ENCODE measurements at places on chromosomes 16 and 17. TPM values are rescaled to one million over a fixed set of nuclear protein-coding genes. Genes with fewer than 3 reads are reported as not detected.

TBC1D3E gene
- 1.6 TPM for total RNA-seq

SLC5A11 gene
- 0.22 TPM for total RNA-seq

MPP2 gene
- not detected for total RNA-seq

EME1 gene
- total RNA-seq, result 3.1 TPM

TMC5 gene
- not detected for total RNA-seq

CLUH gene
- 101 TPM for total RNA-seq

TEX14 gene
- 0.16 TPM for total RNA-seq

CES5A gene
- total RNA-seq, result not detected

ZNF750 gene
- total RNA-seq, result not detected

MT1F gene
- total RNA-seq, result 22.8 TPM

ACSM3 gene
- total RNA-seq, result 13.6 TPM

TERB1 gene
- total RNA-seq, result not detected

LITAFD gene
- total RNA-seq, result not detected

KRT33B gene
- total RNA-seq, result not detected

VASN gene
- total RNA-seq, result 0.11 TPM

TPSD1 gene
- not detected for total RNA-seq

RRN3 gene
- 35.8 TPM for total RNA-seq

HCRT gene
- not detected for total RNA-seq

SYT17 gene
- total RNA-seq, result 25.4 TPM

CCDC78 gene
- total RNA-seq, result 4.8 TPM

CARHSP1 gene
- 27.0 TPM for total RNA-seq

NPIPA1 gene
- total RNA-seq, result 89.6 TPM

ABCC11 gene
- not detected for total RNA-seq

PRAC1 gene
- not detected for total RNA-seq

LMF1 gene
- 30.7 TPM for total RNA-seq

VAC14 gene
- 53.4 TPM for total RNA-seq

TMEM88 gene
- 3.2 TPM for total RNA-seq

TGFB1I1 gene
- 2.6 TPM for total RNA-seq

ABCA10 gene
- total RNA-seq, result 1.1 TPM

KRTAP16-1 gene
- total RNA-seq, result not detected

SAMD14 gene
- 4.7 TPM for total RNA-seq

MAF gene
- 0.18 TPM for total RNA-seq

CAPNS2 gene
- not detected for total RNA-seq

ADGRG3 gene
- not detected for total RNA-seq

AATK gene
- 0.27 TPM for total RNA-seq

SDR42E1 gene
- total RNA-seq, result 7.4 TPM

TNFRSF17 gene
- total RNA-seq, result 6.9 TPM

SRCIN1 gene
- 0.24 TPM for total RNA-seq

CCL2 gene
- total RNA-seq, result 2.1 TPM

NR1D1 gene
- 5.5 TPM for total RNA-seq

MGAT5B gene
- total RNA-seq, result 5.6 TPM

MEFV gene
- not detected for total RNA-seq

KRTAP2-2 gene
- total RNA-seq, result not detected

TMIGD1 gene
- not detected for total RNA-seq

OR1F1 gene
- not detected for total RNA-seq

RAB37 gene
- total RNA-seq, result 11.1 TPM

PMFBP1 gene
- 5.7 TPM for total RNA-seq

ADORA2B gene
- not detected for total RNA-seq

CBX2 gene
- 0.37 TPM for total RNA-seq

Measured in activated B cell treated with CpG ODN at 0.5 μM for 24 hours (primary cell).